ENCODE measurements at places on chromosomes 1 and 21.

DNA sequence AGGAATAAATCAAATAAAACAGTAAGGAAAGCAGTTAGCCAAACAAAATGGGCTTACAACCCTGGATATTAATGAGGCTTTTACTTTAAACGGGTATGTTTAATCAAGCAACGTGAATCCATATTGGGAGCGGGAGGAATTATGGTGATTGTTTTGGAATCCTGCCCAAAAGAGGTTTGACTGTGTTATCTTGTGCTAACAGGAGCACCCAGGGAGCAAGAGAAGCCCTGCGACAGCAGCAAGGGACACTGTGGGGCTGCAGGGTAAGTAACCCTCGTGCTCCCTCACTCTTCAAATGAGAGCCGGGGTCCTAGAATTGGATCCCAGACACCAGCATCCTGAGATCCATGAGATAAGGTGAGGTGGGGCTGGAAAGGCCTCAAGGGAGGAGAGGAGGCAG, 72.6 kb upstream of the PGBD5 start:
- no peak for DNase-seq

GRCh38 chr1:86105533-86105866, 51.1 kb downstream of the COL24A1 start:
- DNase-seq: no peak

DNA sequence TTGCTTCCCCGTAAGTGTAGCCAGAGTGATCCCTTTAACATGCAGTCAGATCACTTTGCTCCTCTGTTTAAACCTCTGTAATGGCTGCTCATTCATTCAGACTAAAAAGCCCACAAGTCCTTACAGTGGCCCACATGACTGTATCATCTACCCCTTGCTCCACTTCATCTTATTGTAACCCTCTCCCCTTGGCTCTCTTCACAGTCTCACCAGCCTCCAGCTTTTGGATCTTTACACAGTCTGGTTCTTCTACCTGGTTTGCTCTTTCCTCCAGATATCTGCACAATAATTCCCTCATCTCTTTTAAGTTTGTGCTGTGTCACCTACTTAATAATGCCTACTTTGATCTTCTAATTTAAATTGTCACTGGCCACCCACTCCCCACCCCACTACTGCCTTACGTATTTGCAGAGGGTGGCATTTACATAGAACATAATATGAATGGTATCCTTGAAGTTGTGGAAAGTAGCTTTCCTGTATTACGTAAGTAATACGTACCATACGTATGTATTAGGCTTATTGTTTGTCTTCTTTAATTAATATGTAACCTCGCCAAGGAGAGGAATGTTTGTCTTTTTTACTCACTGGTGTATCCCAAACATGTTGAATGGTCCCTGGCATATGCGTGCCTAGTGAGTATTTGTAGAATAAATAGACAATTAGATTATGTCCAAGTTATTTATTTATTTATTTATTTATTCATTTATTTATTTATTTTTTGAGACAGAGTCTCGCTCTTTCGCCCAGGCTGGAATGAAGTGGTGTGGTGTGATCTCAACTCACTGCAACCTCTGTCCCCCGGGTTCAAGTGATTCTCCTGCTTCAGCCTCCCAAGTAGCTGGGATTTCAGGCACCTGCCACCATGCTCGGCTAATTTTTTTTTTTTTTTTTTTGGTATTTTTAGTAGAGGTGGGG, 48.6 kb downstream of the TSNAX start:
- DNase-seq: no peak

GRCh38 chr1:237270353-237270752, 228.4 kb downstream of the RYR2 start:
- no peak for DNase-seq

DNA sequence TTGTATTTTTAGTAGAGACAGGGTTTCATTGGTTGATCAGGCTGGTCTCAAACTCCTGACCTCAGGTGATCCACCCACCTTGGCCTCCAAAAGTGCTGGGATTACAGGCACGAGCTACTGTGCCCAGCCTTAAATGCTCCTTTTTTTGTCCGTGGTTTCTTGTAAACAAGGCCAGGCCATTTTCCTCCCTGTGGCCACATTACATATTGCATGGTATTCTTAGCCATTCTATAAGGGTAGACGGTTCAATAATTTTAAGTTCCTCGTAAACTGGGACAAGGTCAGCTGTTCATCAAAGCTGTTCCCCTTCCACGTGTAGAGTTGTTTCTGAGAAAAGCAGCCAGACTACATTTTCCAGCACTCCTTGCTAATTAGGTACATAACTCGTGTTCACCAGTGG, 10.3 kb upstream of the LUZP1 start:
- DNase-seq: no peak

- no peak for DNase-seq
These were observed 40.0 kb upstream of the PTPRC start for GRCh38 chr1:198598796-198599321.

DNA sequence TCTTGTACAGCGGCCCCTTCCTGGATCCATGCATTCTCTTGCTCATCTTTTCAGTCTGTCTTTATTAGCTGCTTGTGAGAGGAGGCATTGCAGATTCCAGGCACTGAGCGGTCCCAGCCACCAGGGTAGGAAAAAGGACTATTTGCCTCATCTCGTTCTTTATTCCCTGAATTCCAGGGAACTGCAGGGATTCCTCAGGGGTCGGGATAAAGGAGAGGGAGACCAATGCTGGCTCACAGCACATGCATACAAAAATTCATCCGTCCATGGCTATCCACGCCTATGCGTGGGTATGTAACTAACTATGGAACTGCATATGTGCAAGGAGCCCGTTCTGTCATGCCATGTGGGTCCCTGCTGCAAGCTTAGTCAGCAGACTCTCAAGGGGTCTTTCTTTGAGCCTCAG, 879 bp upstream of the PLPPR5 start:
- DNase-seq: no peak

GRCh38 chr1:234507089-234507488, 28.1 kb upstream of the TARBP1 start:
- no peak for DNase-seq

Data from stimulated activated CD4-positive, alpha-beta T cell treated with anti-CD3 and anti-CD28 coated beads, Interleukin-4, amount 100 ng/mL, for 4 hours (primary cell).